Testis (tissue), 5 donors: ENCODE measurements at places on chromosomes 16 and 17. TPM values are rescaled to one million over a fixed set of nuclear protein-coding genes. Genes with fewer than 3 reads are reported as not detected.

Gene HIGD1B
- total RNA-seq = 0.81 TPM

GRCh38 chr17:62713086-62713881 lies 85.8 kb downstream of the MRC2 start:
- peaks cover 5% of the 10 kb centered on the region for H3K4me1 ChIP-seq
- H3K36me3 ChIP-seq = no peaks in the 10 kb centered on the region
- no peak overlapping the region for H3K27ac ChIP-seq
- DNase-seq = peak; percentile 29

GRCh38 chr17:62741290-62741689 lies 66.8 kb downstream of the MARCHF10 start:
- no peak for DNase-seq
- H3K4me1 ChIP-seq = no peaks in the 10 kb centered on the region
- no peaks in the 10 kb centered on the region for H3K36me3 ChIP-seq
- H3K4me3 ChIP-seq = no peak overlapping the region
- H3K27me3 ChIP-seq = no peaks in the 10 kb centered on the region
- no peak overlapping the region for H3K27ac ChIP-seq

DNA sequence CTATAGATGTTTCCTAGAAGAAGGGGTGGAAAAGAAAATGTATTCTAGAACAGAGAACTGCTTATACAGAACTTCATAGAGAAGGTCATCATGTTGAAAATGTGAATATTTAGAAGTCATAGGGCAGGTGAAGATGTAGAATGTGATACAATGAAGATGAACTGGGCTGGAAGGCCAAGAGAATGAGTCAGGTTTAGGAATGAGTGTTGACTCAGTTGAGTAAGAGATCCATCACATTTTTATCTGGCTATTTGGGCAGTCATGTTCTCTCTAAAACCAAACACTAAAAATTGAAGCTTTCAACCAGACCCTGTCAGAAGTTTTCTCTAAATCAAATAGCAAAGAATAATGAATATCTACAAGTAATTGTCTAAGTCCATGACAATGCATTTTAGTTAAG lies 660.5 kb downstream of the KCNJ2 start:
- H3K27me3 ChIP-seq = no peaks in the 10 kb centered on the region
- no peak for DNase-seq
- H3K27ac ChIP-seq = no peak overlapping the region
- no peaks in the 10 kb centered on the region for H3K4me1 ChIP-seq
